ENCODE measurements at places on chromosomes 3 and 15.

DNA sequence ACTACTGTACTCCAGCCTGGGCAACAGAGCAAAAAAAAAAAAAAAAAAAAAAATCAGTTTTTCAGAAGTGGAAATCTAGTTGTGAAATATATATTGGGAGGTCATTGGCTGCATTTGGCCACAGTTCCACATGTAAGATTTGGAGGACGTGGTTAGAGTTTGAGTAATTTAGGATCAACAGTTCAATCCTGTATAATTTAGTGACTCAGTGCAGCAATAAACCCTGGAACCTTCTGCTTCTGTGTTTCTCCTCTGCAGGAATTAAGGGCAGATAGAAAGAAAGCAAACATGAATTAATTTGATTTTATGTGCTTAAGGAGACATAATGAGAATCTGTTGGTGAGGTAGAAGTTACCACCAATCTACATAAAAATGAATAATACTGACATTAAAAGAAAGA, 347.0 kb downstream of the PTPRG start:
- no peak for DNase-seq

DNA sequence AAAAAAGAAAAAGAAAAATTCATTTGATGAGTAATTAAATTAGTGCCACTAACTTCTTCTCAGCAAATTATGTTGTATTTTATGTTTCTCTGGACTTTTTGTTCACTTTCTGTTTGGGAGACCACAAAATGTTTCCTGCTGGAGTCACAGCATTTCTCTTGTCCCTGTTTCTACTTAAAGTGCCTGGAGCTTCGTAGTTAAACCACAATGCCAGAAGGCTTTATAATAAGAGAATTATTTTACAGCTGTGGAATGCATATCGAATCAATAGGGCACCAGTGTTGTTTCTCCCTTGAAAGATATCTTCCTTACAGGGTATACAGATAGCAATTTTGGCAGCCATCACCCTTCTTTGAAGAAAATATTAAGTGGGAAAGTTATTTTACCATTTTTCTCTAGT, 3.2 kb downstream of the DTWD1 start:
- DNase-seq = no peak

GRCh38 chr15:60077581-60078359, 73.7 kb downstream of the FOXB1 start:
- peak; percentile 67 for DNase-seq

GRCh38 chr15:51830276-51830806, 888 bp downstream of the TMOD3 start:
- DNase-seq = no peak

DNA sequence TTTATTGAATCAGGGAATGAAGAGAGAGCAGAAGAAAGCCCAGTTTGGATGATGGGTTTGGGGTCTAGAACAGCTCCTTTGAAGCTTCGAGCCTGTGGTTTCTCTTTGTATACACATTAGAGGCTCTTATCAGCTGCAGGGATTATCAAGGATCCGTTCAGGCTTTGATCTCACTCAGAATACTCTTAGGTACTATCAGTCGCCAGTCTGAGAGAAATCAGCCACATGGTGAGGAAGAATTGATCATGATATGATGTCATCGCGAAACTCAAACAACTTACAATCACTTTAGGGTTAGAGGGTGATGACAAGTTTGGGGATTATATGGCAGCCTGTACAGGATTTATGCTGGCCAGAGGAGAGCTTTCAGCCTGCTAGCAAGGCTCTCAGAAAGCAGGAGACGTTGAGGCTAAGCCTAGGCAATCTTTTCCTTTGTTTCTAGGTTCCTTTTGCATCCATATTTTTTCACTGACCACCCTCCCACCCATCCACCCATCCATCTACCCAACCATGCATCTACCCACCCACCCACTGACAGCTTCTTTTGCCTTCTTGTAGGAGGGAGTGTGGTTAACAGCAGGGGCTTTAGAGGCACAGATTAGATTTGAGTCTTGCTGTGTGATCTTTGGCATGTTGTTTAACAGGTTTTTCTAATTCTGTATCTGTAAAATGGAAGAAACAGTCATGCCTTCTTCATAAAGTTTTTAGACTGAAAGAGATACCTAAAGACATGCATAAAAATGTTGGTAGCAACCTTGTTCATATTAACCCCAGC, 330.4 kb upstream of the LRRFIP2 start:
- DNase-seq = no peak

- no peak for DNase-seq
Measured at GRCh38 chr3:37052860-37053259, 59.5 kb downstream of the MLH1 start.

GRCh38 chr15:28006116-28006905, 92.8 kb downstream of the OCA2 start:
- no peak for DNase-seq

GRCh38 chr15:54810496-54810895, 386.2 kb downstream of the RSL24D1 start:
- DNase-seq = no peak

GRCh38 chr15:64894395-64895056, 17.2 kb upstream of the ANKDD1A start:
- DNase-seq = peak; percentile 83

- no peak for DNase-seq
Measured at GRCh38 chr3:140472306-140473020, 205.4 kb upstream of the TRIM42 start.

DNA sequence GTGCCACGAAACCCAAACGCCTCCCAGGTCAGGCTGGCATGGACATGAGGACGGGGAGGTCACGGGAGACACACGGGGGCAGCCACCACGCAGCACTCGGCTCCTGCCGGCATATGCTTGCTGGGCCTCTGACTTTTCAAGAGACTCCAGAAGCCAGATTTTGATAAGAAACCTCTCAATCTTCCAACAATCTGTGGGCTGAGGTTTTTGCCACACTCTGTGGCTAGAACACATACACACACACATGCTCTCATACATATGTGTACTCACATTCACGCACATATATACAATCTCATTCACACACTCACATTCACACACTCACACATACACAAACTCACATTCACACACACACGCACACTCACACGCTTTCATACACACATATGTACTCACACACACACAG, 86.7 kb upstream of the LINGO1 start:
- DNase-seq = no peak

DNA sequence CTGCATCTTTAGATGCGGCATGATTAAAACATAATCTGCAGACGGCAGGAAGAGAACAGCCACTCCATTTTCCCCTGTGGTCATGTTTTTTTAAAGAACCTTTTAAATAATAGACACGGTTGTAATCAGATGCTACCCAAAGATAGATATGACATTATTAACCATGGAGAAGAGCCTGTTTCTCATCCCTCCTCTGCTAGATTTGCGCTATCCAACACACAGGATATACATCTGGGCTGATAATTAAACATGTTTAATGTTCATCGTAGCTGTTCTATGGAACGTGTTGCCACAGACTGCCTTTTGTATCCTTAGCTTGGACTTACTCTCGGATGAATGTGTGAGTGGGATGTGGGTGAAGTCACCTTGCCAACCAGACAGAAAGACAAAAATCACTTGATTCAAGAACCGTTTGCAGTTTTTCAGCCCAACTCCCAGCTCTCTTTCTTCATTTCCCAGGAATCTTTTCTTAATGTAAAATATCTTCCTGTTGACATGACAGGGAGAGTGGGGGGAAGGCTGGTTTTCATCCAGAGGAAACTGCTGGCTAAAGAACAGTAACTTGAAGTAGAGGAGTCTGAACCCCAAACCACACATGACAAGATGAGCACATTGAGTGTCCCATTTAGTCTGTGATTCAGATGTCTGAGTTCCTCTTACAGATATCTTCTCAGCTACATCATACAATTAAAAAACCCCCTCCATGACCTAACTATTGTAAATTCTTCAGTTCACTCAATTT, 118.6 kb upstream of the PRICKLE2 start:
- no peak for DNase-seq

GRCh38 chr3:112013784-112014143, 15.0 kb downstream of the TAGLN3 start:
- DNase-seq = no peak

GRCh38 chr15:39966521-39966920, 32.6 kb downstream of the EIF2AK4 start:
- DNase-seq = no peak

- no peak for DNase-seq
Measured at GRCh38 chr15:29988701-29989100, 94.1 kb upstream of the GOLGA8J start.

DNA sequence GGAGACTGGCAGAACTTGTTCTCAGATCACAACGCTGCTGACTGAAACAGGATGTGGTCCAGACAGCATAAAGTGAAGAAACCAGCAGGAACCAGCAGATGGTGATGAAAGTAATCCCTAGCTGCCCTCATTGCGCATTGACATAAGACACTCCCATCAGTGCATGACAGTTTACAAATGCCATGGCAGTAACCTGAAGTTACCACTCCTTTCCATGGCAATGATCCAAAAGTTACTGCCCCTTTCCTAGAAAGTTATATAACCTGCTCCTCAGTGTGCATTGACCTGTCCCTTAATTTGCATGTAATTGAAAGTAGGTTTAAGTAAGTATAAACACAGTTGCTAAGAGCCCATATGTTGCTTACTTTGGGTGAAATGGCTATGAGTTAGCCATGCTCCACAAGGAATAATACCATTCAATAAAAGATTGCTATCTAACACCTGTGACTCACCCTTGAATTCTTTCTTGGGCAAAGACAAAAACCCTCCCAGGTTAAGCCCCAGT, 149.1 kb upstream of the CD96 start:
- DNase-seq = no peak

- DNase-seq = no peak
Measured at GRCh38 chr15:45376967-45377608, 1.3 kb downstream of the GATM start.

- DNase-seq = no peak
Measured at GRCh38 chr3:153658136-153658535, 463.1 kb upstream of the ARHGEF26 start.

- DNase-seq = no peak
Measured at GRCh38 chr3:27596334-27596841, 112.2 kb upstream of the SLC4A7 start.

DNA sequence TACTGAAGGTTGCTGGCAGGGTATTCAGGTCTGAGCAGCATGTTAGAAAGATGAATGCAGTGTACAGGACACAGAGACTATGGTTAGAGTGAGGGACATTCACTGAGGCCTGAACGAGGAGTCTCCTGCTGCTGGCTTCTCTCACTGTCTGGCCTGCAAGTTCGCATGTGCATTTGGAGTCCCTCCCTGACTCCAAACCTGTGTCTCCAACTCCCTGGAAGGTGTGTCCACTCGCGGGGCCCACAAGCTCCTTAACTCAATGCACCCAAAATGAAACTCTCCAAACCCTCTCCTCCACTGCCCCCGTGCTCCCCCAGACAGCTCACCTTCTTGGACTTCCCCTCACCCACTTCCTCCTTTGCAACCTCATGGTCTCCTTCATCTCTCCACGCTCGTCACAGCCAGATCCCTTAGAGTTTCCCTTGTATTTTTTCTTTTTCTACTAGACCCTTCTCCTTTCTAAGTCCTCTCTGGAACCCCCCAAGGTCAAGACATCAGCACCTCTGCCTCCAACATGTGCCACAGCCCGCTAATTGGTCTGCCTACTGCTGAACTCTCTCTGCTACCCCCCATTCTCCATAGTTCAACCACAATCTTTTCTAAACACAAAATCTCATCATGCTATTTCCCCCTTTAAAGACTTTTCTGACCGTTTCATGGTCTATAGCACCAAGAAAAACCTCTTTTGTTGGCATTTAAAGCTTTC, 58.3 kb downstream of the HES1 start:
- DNase-seq = no peak

Measured in activated CD8-positive, alpha-beta memory T cell treated with anti-CD3 and anti-CD28 coated beads, Interleukin-2, amount 50 U/mL, for 48 hours (primary cell).